ENCODE measurements at places on chromosomes 5 and 9. TPM values are rescaled to one million over a fixed set of nuclear protein-coding genes. Genes with fewer than 3 reads are reported as not detected.

NKD2 gene
- not detected for polyA plus RNA-seq

DOCK8 gene
- polyA plus RNA-seq: 0.05 TPM

GGTA1 gene
- not detected for polyA plus RNA-seq

UGT3A1 gene
- polyA plus RNA-seq: not detected

SH2D3C gene
- not detected for polyA plus RNA-seq

SLC45A2 gene
- polyA plus RNA-seq: not detected

SPINK13 gene
- not detected for polyA plus RNA-seq
